ENCODE measurements at places on chromosomes 13 and 19.

GRCh38 chr19:29724102-29724641 is 9.1 kb upstream of the C19orf12 start:
- H3K27ac ChIP-seq = peak overlapping the region; percentile 81
- H3K4me1 ChIP-seq = no peaks in the 10 kb centered on the region
- no peaks in the 10 kb centered on the region for H3K27me3 ChIP-seq
- H3K36me3 ChIP-seq = no peaks in the 10 kb centered on the region

DNA sequence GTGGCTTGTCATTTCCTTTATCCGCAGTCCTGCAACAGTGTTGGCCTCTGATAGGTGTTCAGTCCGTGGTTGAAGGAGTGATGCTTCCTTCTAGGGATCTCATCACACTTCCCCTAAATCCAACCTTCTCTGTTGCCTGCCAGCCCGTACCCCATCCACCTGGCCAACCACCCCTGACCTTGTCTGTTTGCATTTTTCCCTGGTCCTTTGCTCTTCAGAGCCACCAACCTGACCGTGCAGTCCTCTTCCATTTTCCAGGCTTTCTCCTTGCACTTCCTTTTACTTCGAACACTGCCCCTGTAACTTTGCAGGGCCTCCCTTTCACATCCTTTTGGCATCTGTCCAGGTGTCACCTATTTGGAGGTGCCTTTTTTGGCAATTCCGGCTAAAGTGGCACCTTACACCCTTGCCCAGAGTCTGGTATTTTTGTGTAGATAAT is 696 bp downstream of the ZNF460 start:
- no peak for DNase-seq
- no peaks in the 10 kb centered on the region for H3K27me3 ChIP-seq
- no peaks in the 10 kb centered on the region for H3K4me1 ChIP-seq
- peaks cover 35% of the 10 kb centered on the region for H3K36me3 ChIP-seq
- H3K4me3 ChIP-seq = peak overlapping the region; percentile 93
- H3K27ac ChIP-seq = no peak overlapping the region

GRCh38 chr19:41114132-41114531 is at the start of gene CYP2F1:
CYP2F1 (plus strand) TSS chr19:41114432; CDS start chr19:41116189, 1,757 bp downstream.
- no peak for DNase-seq
- no peaks in the 10 kb centered on the region for H3K4me1 ChIP-seq

DNA sequence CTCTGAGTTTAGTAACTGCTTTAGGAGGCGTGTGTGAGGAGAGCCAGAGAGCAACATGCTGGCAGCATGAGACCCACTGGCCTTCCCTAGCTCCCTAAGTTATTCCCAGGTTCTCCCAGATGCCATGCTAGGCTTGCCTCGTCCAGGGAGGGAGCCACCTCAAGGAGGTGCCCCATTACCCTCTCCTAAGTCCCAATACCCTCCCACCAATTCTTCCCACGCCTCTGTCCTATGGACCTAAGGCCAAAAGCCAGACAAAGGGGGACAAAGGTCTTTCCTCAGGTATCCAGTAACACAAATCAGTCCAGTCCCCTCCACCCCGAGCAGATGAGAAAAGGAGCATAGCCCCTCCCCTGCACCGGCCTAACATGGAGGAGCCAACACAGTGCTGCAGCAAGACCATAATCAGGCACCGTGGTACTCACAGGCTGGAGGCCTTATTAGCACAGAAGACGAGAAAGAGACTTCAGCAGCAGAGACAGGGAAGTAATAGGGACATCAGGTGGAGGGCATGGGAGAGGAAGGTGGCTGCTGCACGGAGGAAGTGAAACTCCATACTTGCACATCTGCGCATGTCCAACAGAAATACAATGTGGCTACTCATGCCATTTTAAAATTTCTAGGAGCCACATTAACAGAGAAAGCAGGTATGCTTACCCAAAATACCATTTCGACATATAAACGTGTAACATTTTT is 46.3 kb downstream of the BRD4 start:
- H3K36me3 ChIP-seq = no peaks in the 10 kb centered on the region
- H3K27me3 ChIP-seq = no peaks in the 10 kb centered on the region
- H3K27ac ChIP-seq = no peak overlapping the region

DNA sequence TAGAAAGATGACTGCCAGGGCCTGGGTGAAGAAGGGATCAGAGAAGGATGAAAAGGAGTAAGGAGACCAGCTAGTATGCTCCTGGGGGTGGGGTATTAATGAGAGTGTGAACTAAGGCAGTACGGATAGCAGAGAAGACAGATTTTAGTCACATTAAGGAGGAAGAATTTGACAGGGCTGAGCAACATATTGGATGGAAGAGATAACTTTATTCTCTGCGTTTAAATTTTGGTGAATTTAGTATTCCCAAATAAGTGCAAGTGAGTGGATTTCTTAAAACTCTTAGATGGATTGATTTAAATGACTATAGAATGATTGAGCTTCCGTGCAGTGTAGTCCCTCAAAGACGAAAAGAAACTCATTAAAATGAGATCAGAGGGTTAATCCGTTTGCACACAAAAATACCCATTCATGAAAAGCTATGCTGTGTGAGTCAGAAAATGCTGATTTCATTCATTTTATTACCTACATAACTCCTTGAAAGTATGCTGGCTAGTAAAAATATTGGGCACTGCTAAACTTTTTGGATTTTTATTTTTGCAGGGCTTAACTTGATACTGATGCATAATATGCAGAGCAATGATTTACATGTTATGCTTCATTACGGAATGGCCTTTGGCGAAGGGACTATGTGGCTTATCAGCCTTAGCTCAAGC is 54.1 kb downstream of the WDFY2 start:
- no peak overlapping the region for H3K4me3 ChIP-seq
- no peaks in the 10 kb centered on the region for H3K27me3 ChIP-seq
- H3K27ac ChIP-seq = peak overlapping the region; percentile 81
- no peaks in the 10 kb centered on the region for H3K36me3 ChIP-seq
